ENCODE measurements at places on chromosomes 7 and 10.

DNA sequence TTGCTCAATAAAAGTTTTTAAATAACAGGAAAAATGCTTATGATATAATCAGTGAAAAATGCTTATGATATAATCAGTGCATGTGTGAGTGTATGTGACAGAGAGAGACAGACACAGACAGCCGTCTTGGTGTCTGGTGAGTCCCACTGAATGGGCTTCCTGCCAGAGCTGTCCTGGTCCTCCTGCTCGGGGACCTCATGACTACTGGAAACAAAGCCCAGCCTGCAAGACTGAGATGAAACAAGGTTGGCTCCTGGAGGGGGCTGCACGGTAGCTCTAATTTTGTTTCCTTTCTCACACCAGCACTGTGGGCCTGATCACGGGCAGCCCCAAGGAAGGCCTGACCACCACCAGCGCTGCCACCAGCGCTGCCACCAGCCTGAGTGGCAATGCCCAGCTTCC lies 57.3 kb downstream of the NRP1 start:
- DNase-seq: no peak

DNA sequence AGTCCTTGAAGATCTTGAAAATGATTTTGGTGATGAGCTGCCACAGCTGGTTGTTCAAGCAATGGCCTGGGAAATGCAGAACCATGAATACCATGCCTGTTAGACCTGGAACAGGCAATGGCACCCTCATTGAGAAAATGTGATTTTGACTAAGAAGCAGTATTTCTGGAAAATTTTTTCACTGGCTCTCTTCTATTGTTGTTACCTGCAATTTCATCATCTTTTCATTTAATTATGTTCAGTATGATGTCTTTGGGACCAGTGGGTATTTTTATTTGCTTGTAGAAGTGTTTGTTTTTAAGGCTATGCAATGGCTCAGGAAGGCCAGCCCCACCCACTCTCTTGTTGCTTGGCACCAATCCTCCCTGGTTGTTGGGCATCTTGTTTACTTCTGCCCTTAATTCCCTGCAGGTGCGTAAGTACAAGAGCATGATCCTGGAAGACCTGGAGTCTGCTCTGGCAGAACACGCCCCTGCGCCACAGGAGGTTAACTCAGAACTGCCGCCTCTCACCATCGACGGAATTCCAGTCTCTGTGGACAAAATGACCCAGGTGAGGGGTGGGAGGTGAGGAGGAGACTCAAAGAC lies 78.6 kb downstream of the NRF1 start:
- no peak for DNase-seq

DNA sequence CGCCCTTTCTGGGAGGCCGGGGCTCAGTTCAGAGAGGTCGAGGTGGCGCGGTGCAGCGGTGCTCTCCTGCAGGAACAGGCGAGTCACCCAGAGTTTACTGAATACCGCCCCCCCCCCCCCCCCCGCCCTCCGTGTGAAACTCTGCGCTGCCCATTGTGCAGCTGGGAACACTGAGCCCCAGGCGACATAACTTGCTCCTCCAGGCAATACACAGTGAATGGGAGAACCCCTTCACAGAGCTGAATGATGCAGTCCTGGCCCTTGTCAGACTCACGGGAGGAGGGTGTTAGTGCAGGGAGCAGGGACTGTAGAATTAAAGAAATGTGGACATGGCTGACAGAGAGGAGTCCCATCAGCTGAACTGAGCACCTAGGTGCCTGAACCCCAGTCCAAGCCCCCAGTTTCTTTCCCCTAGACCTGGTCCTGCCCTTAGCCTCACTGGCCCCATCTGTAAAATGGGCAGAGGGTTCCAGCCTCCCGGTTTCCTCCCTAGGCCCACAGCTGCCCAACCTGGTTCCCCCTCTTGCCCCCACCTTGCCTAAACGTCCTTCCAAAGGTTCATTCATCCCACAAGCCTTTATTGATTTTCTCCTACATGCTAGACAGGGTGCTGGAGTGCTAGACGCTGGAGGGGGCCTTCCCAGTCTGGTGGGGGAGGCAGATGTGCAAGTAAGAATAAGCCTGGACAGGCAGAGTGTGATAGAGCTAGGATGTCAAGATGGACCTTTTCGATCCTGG lies 869 bp upstream of the LOXL4 start:
- no peak for DNase-seq

GRCh38 chr10:68870061-68870460 lies 31.1 kb upstream of the DDX50 start:
- DNase-seq: no peak

- DNase-seq: peak; percentile 38
These were observed 140.7 kb downstream of the SND1 start for GRCh38 chr7:127792528-127793342.

Data from stimulated activated CD4-positive, alpha-beta T cell treated with anti-CD3 and anti-CD28 coated beads, Interleukin-2, amount 100 ng/mL, for 48 hours (primary cell).